Activated naive CD8-positive, alpha-beta T cell treated with anti-CD3 and anti-CD28 coated beads for 36 hours (primary cell): ENCODE measurements at places on chromosomes 11 and 22. TPM values are rescaled to one million over a fixed set of nuclear protein-coding genes. Genes with fewer than 3 reads are reported as not detected.

- no peak overlapping the region for H3K4me3 ChIP-seq
- H3K4me1 ChIP-seq: peaks cover 4% of the 10 kb centered on the region
- no peak for DNase-seq
- no peak overlapping the region for H3K27ac ChIP-seq
- no peaks in the 10 kb centered on the region for H3K27me3 ChIP-seq
Measured at GRCh38 chr11:12330485-12331231, 46.7 kb upstream of the PARVA start.

GRCh38 chr22:48112687-48113521 is 1350.5 kb downstream of the TBC1D22A start:
- H3K27ac ChIP-seq: no peak overlapping the region
- H3K4me1 ChIP-seq: peaks cover 5% of the 10 kb centered on the region
- H3K36me3 ChIP-seq: no peaks in the 10 kb centered on the region
- H3K4me3 ChIP-seq: no peak overlapping the region
- no peak for DNase-seq

DNA sequence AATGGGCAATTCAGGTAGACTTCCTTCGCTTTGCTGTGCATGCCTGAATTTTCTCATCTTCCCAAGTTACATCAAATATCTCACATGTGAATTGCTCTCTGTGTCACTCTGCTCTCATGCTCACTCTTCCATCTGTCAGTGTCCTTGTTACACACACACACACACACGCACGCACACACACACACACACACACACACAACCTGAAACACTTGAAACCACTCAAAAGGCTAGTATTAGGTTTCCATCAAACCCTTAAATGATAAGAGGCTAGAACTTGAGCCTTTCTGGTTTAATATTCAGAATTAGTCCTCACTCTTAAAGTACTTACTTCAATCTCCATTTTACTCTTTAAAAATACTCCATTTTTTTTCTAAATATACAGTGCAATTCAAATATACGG is 282.4 kb downstream of the C11orf87 start:
- H3K36me3 ChIP-seq: no peaks in the 10 kb centered on the region
- no peak overlapping the region for H3K4me3 ChIP-seq
- no peaks in the 10 kb centered on the region for H3K27me3 ChIP-seq
- no peak overlapping the region for H3K27ac ChIP-seq
- no peak for DNase-seq

DNA sequence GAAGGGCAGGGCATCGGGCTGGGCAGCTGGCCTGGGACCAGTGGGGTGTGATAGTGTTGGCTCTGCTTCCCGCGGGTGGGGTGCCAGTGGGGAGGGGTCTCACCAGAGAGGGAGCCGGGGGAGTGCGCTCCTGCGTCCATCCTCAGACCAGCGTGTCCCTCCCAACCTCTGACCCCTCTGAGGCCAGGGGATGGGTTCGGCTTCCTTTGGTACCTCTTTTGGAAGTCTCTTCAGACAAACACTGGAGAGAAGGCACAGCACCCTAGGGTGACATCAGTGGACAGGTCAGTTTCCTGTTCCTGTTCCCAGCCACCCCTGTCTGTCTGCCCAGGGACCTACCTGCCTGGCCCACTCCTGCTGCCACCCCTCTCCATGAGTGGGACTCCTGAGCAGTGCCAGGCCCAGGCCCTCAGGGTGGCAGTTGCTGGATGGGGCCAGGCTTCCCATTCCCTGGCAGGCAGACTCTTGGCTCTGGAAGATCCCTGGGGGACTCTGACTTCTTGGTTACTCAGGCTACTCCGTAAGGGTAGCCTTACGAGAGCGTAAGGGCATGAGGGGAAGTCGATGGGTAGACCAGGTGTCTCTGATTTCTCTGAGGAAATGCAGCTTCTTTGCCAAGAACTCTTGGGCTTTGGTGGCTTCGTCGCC is 2.6 kb downstream of the TAGLN start:
- peaks cover 2% of the 10 kb centered on the region for H3K4me1 ChIP-seq
- H3K36me3 ChIP-seq: peaks cover 5% of the 10 kb centered on the region
- H3K4me3 ChIP-seq: no peak overlapping the region
- no peak overlapping the region for H3K27ac ChIP-seq
- DNase-seq: no peak

Gene EFCAB6
- 0.36 TPM for total RNA-seq

Gene ZNF70
- 2.4 TPM for total RNA-seq

Gene SLC25A45
- 15.7 TPM for total RNA-seq
